ENCODE measurements at places on chromosomes 4 and X.
A peak's percentile ranks its signal among the peaks of the same experiment; 100 is the strongest.

GRCh38 chrX:25285598-25285997, 269.8 kb upstream of the ARX start:
- DNase-seq = no peak

GRCh38 chrX:45807572-45808425, 607.1 kb upstream of the DIPK2B start:
- DNase-seq = no peak

DNA sequence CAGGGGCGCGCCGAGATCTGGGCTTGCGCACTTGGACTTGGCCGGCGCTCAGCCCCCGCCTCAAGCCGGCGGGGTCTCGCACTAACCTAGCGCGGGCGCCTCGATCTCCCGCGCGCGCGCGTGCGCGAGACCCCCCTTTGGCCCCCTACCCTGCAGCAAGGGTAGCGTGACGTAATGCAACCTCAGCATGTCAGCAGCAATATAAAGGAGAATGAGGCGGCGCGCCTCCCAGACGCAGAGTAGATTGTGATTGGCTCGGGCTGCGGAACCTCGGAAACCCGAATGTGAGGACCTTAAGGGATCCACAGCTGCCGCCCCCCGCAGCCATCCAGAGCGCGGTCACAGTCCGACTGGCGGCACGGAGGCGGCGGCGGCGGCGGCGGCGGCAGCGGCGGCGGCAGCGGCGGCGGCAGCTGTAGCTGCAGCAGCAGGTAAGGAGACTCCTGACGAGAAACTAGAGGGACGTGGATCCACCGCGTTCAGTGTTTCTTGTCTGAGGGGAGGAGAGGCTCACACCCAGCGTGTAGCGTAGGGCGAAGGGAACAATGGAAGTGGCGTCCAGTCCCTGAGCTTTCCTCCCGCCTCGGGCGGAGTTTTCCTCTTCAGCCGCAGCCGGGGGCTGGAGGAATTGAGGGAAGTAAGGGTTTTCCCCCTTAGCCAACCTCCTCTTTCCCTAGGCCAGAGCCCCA, at the start of the genes SATL1 and ZNF711:
TSS of gene SATL1 (minus strand) at position 19 of the 689 bp plus-strand sequence. CDS start 134,811 bp downstream, outside the sequence.
TSS of gene ZNF711 (plus strand) at position 231 of the 689 bp plus-strand sequence. CDS start 3,582 bp downstream, outside the sequence.
- peak; percentile 79 for DNase-seq

GRCh38 chr4:175431694-175432093, 380.4 kb downstream of the GPM6A start:
- no peak for DNase-seq

GRCh38 chrX:71823391-71824057, 60.4 kb downstream of the CXorf49B start:
- DNase-seq = no peak

Measured in left renal cortex interstitium (tissue), 4 donors.